ENCODE measurements at places on chromosomes 7 and 10.

- no peak for DNase-seq
Measured at GRCh38 chr10:62541811-62542210, 167.6 kb downstream of the ZNF365 start.

DNA sequence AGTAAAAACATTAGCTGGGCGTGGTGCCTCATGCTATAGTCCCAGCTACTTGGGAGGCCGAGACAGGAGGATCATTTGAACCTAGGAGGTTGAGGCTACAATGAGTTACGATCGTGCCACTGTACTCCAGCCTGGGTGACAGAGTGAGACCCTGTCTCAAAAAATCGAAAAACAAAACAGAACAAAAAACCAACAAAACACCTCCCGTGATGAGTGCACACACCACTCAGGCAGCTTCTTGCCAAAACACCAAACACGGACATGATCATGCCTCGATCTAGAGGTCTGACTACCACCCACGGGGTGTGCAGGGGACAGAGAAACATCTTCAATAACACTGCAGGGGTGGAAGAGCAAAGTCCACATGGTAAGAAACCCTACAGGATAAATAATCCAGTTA, 44.4 kb downstream of the AMZ1 start:
- DNase-seq = no peak

DNA sequence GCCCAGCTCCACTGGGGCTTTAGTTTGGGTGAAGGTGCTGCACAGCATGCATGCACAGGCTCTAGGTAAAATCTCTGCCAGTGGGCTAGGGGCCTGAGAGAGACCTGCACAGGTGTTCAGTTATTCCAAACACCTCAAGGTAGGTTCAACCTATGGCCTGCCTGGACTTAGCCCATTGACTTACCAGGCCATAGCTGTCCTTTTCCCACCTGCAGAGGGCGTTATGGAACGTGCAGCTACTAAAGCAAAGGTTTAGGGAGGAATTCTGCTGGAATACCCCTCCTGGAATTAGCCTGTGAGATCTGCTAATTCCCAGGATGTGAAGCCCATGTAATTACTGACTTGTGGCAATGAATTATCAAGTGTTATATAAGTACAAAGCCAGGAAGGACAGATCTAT, 3.6 kb downstream of the VWC2 start:
- no peak for DNase-seq

DNA sequence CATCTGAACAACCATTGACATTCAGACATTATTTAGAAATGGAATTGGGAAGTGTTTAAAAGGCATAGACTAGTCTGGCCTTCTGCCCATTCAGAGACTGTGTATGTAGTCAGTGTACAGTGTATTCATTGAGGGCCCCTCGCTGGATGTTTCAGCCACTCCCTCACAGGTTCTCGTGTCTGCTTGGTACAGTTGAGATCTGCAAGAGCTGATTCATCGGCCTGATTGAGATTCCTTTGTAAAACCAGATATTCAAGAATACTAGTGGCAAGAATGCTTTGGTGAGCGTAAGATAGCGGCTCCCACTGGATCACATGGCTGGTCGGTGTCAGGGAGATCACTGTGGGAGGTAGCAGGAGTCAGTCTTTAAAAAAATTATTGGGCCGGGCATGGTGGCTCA, 119.5 kb downstream of the TCF7L2 start:
- no peak for DNase-seq

- no peak for DNase-seq
Measured at GRCh38 chr10:6530211-6530840, 49.8 kb downstream of the PRKCQ start.

GRCh38 chr10:60410970-60411369, 21.3 kb upstream of the ANK3 start:
- no peak for DNase-seq

DNA sequence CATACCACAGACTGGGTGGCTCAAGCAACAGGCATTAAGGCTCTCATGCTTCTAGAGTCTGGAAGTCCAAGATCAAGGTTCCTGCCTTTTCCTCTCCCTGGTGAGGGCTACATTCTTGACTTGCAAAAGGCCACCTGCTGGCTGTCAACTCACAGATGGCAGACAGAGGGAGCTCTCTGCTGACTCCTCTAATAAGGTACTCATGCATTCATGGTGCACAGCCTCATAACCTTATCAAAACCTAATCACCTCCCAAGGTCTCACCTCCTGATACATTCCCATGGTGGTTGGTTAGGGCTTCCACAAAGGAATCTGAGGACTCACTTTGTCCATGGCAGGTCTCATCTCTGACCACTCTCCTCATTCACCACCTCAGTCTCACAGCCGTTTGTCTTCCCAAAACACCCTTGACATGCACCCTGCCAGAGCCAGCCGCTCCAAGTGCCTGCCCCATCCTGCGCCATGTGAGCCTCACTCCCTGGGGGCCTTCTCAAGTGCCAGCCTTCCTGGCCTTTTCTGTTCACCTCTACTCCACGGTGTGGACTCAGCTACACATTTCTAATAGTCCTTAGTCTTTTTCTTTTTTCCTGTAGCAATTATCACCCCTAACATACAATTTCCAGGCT, 400.3 kb upstream of the ADARB2 start:
- DNase-seq = peak; percentile 32

DNA sequence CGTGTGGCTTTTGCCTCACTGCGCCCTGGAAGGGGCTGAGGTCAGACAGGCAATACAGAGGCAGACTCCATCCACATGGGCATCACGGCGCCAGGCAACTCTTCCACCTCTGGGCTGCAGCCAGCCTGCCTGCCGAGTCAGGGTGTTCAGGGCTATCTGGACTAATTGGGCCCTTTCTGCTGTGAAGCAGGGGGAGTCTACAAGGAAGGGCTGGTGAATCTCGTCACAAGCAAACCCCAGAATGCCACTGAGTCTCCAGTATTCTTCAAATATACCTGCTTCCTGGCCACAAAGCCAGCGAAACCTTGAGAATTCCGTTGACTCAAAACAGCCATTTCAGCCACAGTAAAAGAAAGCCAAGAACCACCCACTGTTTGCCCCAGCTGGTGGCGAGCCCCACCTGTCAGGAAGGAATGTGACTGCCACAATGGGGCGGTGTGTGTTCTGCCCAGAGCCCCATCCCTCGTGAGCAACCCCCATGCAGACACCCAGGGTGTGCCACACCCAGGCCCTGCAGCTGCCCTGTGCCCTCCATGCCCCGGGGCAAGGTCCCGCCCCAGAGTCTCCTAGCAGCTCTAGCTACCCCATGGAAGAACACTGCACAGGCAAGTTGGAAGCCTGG, 117.3 kb downstream of the FAM53B start:
- DNase-seq = no peak

DNA sequence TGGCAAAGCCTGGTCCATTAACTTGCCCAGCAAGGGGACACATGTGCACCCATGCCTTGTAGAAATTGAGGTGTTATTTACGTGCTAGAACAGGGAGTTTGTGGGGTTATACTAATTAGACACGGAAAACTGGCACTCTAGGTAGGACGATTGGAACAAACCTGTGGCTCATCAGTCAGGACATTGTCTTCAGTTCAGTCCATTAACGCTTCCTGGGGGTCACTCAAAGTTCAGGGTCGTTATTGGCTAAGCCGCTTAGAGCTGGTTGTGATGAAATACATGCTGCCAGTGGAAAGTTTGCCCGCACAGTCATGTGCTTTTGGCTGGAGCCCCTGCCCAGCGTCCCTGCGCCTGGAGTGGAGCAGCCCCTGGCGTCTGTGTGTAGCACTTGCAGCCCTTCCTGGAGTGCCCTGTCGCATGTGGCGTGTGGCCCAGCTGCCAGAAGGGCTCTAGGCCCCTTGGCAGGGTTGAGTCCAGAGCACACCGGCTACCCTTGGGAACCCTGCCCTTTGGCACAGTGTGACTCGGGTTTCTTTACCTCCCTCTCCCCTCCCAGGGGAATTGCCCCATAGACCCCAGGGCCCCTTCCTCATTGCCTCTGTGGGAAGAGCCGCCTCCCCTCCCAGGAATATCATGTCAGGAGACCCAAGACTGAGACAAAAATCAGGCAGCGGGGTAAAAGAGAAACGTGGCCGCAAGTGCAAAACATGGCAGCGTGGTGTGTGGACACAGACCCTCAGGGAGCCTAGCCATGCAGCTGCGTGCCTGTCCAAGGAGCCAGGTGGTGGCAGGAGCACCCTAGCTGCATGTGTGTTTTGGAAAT, 9.8 kb downstream of the ZNF775 start:
- DNase-seq = no peak

GRCh38 chr10:44347609-44348400, 37.1 kb downstream of the CXCL12 start:
- no peak for DNase-seq

DNA sequence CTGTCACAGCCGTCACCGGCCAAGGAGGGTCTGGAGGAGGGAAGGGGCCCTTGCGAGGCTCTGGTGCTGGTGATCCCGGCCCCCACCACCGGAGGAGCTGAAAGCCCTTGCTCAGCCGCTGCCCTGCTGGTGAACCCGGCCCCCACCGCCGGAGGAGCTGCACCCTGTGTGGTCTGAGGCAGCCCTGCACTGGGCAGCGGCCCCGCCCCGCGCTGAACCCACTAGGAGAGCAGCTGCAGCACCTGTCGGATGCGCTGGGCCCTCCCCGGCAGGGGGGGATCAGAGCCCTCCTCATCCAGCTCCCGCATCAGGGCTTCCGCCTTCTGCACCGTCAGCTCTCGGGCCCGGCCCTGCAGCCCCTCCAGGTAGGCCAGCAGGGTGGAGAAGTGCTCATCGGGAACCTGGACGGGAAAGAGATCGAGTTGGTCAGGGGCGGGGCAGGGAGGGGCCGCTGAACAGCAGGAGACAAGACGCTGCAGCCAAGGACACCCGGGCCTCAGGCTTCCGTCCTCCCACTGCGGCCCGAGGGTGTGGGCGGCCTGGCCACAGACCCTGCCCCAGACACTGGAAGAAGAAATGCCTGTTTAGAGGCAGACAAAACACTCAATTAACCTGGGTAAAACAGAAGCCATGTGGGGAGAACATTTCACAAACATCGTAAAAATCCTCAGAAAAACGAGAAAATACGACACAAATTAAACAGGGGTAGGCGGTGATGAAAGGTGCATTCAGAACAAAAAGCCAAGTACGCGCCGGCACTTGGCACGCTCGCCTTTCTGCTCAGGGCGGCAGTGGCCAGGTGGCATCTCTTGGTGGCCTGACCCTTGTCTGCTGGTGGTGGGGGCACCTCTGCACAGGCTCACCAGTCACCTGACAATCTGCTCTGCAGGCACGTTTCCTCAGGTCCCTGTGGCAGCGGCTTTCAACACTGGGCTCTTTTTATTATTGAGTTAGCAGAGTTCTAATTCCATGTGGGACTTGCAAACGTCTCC, 14.7 kb downstream of the CYP2W1 start:
- DNase-seq = no peak

DNA sequence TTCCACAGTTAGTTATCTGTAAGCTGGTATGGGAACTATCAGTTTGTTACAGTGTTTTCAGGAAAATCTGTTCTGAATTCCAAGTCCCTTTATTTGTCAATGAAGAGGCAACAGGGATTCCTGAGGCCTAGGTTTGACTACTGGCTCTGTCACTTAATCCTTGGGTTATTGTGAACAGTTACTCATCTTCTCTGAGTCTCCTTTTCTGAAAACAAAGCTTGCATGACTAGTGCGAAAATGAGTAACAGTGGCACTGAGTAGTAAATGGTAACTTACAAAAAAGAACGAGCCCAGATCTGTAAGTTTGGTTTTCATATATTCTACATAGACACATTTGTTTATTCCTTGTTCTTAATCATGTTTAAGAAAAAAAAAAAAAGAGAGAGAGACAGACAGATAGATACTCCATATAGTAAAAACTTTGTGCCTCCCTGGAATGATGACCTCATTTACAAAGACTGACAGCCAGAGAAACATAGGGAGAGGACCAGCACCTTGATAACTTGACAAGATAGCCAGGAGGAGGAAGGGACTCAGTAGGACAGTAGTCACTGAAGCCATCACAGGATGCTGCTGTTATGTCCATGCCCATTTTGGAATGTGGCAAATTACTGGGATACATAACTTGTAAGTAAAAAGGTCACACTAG, 1.9 kb downstream of the MRPS33 start:
- peak; percentile 51 for DNase-seq

DNA sequence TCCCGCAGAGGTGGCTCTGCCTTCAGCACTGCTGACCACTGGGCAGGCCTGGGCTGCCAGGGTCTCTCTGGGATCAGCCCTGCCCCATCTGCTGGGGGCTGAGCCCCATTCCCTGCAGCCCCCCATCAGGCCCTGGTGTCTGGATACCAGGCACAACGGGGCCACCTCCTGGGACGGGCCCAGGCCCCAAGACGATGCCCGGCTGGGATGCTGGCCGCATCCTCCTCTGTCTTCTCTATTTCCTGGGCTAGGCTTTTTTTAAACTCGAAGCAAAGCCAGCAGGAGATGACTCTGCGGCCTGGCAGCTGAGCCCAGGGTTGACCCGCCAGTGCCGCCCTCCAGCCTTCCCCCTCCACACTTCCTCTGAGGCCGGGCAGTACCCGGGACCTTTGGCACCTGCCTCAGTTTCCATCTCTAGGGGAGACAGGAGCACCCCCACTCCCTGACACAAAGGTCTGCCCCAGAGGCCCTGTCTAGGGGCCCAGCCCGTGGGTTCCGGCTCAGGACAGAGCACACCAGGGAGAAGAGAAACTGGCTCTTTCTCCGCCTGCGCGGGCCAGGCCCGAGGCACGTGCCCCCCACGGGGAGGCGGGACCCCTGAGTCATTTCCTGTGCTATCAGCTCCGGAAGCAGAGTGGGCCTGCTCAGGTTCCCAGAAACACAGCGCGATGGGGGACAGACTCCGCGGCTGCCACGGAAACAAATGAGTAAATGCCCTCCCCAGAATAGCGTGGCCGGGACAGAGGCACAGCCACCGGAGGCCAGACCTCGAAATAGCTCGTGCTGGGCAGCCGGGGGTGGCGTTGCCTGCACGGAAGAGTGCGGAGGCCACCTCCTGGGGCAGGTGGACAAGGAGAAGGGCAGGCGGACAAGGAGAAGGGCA, 84.6 kb upstream of the PDGFA start:
- no peak for DNase-seq

GRCh38 chr10:125494651-125495239, 188.2 kb downstream of the TEX36 start:
- DNase-seq = no peak

GRCh38 chr10:53458007-53458406, 685.4 kb upstream of the MBL2 start:
- no peak for DNase-seq

DNA sequence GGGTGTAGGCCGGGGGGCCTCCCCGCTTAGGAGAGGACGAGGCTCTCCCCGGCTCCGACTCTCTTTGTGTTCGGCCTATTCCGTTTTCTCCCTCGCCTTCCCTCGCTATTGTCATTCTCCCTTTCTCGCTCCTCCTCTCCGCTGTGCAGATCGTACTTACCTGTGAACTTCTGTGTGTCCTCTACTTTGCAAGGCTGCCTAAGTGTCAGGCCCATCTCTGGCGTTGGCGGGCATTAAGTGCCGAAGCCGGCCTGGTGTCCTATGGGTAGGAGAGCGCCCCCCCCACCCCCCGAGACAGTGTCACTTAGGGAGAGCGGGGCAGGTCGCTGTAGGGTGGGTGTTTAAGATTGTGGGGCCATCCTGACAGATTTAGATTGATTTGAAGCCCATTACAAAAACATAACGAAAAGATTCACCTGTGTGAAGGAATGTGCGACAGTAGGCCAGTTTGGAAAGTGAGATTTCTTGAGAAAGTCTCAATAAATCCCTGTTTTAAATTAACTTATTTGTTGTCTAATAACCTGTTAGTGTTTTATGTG, 579 bp downstream of the RBM33 start:
- no peak for DNase-seq

- DNase-seq = no peak
Measured at GRCh38 chr7:135328526-135328925, 94.9 kb downstream of the STRA8 start.

GRCh38 chr7:98230746-98231471, 19.7 kb downstream of the BHLHA15 start:
- no peak for DNase-seq

GRCh38 chr7:84921154-84921553, 265.7 kb downstream of the SEMA3D start:
- no peak for DNase-seq

GRCh38 chr7:151819866-151820265, 57.0 kb downstream of the PRKAG2 start:
- DNase-seq = no peak

All from kidney glomerular epithelial cell (primary cell).